ENCODE measurements at places on chromosomes 4 and X. TPM values are rescaled to one million over a fixed set of nuclear protein-coding genes. Genes with fewer than 3 reads are reported as not detected.

DNA sequence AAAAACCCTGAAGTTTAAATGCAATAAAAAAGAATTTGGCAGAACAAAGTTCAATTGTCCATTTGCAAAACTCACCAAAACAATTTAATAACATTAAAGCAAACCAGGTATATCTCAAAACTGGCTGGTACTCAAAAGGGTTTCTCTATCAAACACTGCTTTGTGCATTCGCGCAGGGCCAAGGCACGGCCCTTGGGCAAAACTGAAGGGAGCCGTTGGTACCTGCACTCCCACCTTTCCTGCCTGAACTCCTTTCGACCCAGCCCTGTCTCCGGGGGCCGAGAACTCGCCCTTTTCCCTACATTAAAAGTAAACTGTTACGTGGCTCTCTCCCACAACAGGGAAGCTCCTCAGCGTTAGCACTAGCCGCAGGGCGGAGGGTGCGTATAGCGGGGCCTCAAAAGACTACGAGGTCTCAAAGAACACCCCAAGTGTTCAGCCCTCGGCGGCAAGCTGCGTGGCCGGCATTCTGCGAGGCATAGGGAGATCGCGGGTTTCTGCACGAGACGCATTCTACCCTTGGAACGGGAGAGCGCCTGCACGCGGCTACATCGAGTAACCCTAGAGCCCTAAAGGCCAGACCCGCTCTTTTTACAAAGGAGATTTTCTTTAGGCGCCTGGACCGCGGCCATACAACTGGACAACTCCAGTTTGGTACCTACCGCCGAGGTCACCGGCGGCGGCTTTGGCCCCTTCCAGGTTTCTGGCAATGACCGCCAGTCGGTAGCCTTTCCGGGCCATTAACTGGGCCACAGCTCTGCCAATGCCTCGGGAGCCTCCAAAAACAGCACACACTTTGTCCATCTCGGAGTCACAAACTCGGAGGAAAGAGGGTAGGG lies 550 bp downstream of the CBR4 start:
- H3K27ac ChIP-seq = peak overlapping the region; percentile 97
- peaks cover 9% of the 10 kb centered on the region for H3K4me1 ChIP-seq
- DNase-seq = peak; percentile 77
- H3K27me3 ChIP-seq = no peaks in the 10 kb centered on the region

DNA sequence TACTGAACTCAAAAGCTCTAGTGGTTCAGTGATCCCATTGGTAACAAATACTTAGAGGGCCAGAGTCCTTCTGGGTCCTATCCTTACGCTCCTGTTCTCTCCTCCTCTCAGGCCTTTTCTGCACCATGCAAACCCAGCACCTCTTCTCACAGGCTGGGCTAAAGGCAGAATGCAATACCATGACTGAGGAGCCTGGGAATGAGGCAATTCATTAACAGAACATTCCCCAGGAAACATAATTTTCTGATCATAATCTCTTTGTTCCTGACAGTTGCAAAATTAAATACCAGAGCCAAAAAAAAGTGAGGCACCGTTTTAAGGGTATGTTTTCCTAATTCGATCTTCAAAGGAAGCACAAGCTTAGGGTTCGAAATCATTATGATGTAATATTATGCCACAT lies 9.0 kb downstream of the SORBS2 start:
- no peak overlapping the region for H3K27ac ChIP-seq
- no peaks in the 10 kb centered on the region for H3K27me3 ChIP-seq
- no peaks in the 10 kb centered on the region for H3K4me1 ChIP-seq
- no peaks in the 10 kb centered on the region for H3K36me3 ChIP-seq
- no peak overlapping the region for H3K4me3 ChIP-seq

DNA sequence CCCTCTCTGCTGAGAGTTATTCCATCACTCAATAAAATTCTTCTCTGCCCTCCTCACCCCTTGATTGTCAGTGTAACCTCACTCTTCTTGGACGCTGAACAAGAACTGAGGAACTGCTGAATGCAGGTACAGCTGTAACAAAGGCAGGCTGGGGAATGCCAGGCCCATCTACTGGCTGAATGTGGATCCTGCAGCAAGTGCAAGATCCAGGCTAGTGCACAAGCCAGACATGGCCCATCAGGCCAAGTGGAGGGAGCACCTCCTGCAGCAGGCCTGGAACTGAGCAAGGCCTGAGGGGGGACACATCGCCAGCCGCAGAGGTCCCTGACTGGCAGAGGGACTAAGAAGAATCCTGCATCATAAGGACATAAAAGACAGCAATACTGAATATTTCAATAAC lies 411.8 kb upstream of the PCDH10 start:
- no peaks in the 10 kb centered on the region for H3K36me3 ChIP-seq
- H3K27me3 ChIP-seq = no peaks in the 10 kb centered on the region
- no peaks in the 10 kb centered on the region for H3K4me1 ChIP-seq
- DNase-seq = no peak

GRCh38 chr4:93174598-93174997 lies 654.0 kb upstream of the ATOH1 start:
- H3K4me1 ChIP-seq = no peaks in the 10 kb centered on the region
- no peak for DNase-seq
- no peaks in the 10 kb centered on the region for H3K27me3 ChIP-seq
- H3K27ac ChIP-seq = no peak overlapping the region

The TMEM164 gene
- 60.0 TPM for total RNA-seq

The GLOD5 gene
- total RNA-seq = 2.5 TPM

GRCh38 chr4:48254381-48255071 lies 15.1 kb downstream of the TEC start:
- no peak overlapping the region for H3K4me3 ChIP-seq
- no peak for DNase-seq
- H3K27me3 ChIP-seq = no peaks in the 10 kb centered on the region
- no peaks in the 10 kb centered on the region for H3K36me3 ChIP-seq

The FSTL5 gene
- total RNA-seq = not detected

The AADAT gene
- total RNA-seq = 11.6 TPM

- H3K27ac ChIP-seq = no peak overlapping the region
- H3K4me1 ChIP-seq = no peaks in the 10 kb centered on the region
- no peaks in the 10 kb centered on the region for H3K36me3 ChIP-seq
- H3K27me3 ChIP-seq = no peaks in the 10 kb centered on the region
- no peak overlapping the region for H3K4me3 ChIP-seq
Observed at GRCh38 chrX:139120760-139121159, 409.2 kb upstream of the FGF13 start.

The TLR1 gene
- 13.4 TPM for total RNA-seq

The GALNTL6 gene
- total RNA-seq = not detected

GRCh38 chrX:54430519-54430918 lies 9.7 kb upstream of the TSR2 start:
- no peaks in the 10 kb centered on the region for H3K27me3 ChIP-seq
- no peaks in the 10 kb centered on the region for H3K36me3 ChIP-seq
- no peak overlapping the region for H3K4me3 ChIP-seq

DNA sequence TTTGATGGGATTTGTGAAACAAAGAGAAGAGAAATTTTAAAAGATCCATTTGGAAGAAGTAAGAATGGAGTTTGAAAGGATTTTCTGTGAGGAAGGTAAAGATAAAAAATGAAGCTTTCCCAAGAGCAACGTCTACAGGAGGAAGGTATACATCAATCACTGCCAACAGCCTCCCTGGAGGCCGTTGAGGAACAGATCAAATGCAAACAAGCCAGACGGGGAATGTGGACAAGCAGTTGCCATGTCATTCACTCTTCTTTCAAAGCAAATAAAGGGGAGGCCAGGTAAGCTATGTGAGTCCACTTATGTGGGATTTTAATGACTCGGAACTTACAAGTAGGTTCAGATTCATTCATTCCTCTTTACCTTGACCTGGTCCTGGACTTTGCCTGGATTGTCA lies 1020.5 kb upstream of the AGA start:
- no peaks in the 10 kb centered on the region for H3K4me1 ChIP-seq
- no peaks in the 10 kb centered on the region for H3K36me3 ChIP-seq
- H3K27me3 ChIP-seq = no peaks in the 10 kb centered on the region
- DNase-seq = no peak
- H3K27ac ChIP-seq = no peak overlapping the region
- no peak overlapping the region for H3K4me3 ChIP-seq

DNA sequence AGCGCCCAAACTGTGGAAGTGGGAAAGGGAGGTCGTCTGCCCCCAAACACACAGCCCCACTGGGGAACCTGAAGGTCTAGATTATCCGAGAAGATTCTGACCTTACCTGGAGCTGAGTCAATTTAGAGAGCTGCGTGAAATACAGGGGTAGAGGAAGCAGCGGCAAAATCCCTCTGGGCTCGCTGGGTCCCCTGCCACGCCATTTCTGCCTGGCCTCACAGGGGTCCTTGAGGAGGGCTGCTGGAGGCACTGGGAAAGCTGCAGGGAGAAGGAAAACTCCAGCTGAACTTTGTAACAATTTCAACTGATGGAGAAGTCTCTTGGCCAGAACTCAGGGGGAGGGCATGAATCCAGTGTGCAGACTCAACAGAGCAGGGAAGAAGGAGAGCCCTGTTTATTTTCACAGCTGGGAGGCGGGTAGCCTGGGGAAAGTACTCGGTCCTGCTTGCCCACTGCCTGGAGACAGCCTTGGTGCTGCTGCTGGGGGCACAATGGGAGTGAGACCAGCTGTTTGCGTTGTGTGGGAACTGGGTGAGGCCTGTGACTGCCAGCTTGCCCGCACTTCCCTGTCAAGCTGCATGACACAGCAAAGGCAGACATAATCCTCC lies 93.2 kb upstream of the MAPK10 start:
- no peaks in the 10 kb centered on the region for H3K36me3 ChIP-seq
- H3K27me3 ChIP-seq = no peaks in the 10 kb centered on the region
- no peak overlapping the region for H3K4me3 ChIP-seq
- no peaks in the 10 kb centered on the region for H3K4me1 ChIP-seq
- DNase-seq = no peak
- H3K27ac ChIP-seq = peak overlapping the region; percentile 29

The C4orf36 gene
- 2.1 TPM for total RNA-seq
